ENCODE measurements at places on chromosomes 4 and X. TPM values are rescaled to one million over a fixed set of nuclear protein-coding genes. Genes with fewer than 3 reads are reported as not detected.

The GAB3 gene
- 5.0 TPM for total RNA-seq

The SASH3 gene
- 7.1 TPM for total RNA-seq

The PABPC4L gene
- total RNA-seq = 3.4 TPM

The USP17L22 gene
- not detected for total RNA-seq

The UBA1 gene
- total RNA-seq = 108 TPM

The AMOT gene
- 6.8 TPM for total RNA-seq

The BEX3 gene
- total RNA-seq = 117 TPM

The UGT2B11 gene
- total RNA-seq = not detected

The UGT2B15 gene
- not detected for total RNA-seq
